HCT116 (cell line): ENCODE measurements at places on chromosomes 5 and 9. TPM values are rescaled to one million over a fixed set of nuclear protein-coding genes. Genes with fewer than 3 reads are reported as not detected.

DNA sequence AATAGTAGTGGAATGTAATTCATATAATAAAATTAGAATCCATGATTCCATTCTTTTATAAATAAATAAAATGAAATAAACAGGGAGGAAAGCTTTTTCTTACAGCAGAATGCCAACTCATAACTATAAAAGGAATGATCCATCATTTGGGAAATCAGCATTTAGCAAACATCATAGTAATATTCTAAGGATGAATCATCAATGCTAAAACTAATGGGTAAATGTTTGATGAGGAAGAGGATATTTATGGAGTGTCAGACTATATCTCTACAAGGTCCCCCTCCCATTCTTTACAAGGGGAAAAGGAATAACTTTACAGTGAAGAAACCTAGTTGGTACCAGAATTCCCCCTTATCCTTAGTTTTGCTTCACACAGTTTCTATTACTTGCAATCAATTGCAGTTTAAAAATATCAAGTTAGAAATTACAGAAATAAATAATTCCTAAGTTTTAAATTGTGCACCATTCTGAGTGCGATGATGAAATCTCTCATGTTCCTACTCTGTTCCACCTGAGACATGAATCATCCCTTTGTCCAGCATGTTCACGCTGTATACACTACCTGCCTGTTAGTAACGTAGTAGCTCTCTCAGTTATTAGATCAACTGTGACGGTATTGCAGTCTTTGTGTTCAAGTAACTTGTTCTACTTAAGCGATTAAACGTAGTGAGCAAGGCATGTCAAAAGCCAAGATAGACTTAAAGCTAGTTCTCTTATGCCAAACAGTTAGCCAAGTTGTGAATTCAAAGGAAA is 14.2 kb upstream of the JAKMIP2 start:
- no peaks in the 10 kb centered on the region for H3K36me3 ChIP-seq
- peaks cover 4% of the 10 kb centered on the region for H3K27me3 ChIP-seq
- no peak overlapping the region for H3K4me3 ChIP-seq

ENC1 gene
- 30.0 TPM for total RNA-seq

DNA sequence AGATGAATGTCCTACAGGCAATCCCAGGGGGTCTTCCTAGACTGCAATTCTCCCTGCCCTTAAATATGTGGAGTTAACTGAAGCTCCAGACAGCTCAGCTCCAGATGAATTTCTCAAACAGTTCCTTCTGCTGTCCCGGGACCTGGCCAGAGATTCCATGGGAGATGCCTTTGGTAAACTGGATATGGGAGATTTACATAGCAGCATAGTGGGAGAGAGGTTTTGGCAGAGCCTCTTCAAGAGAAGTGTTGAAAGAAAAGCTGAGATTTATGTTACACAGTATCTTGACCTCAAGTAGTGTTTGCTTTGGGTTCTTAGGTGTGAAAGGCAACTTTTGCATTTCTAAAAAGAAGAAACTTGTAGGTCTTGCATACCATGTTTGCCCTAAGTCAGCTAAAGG is 364.9 kb downstream of the ARRDC3 start:
- DNase-seq, result no peak
- H3K27me3 ChIP-seq, result no peaks in the 10 kb centered on the region
- H3K27ac ChIP-seq, result no peak overlapping the region
- no peaks in the 10 kb centered on the region for H3K4me1 ChIP-seq

GRCh38 chr5:147093138-147093537 is 141.7 kb upstream of the STK32A start:
- H3K27me3 ChIP-seq, result no peaks in the 10 kb centered on the region
- DNase-seq, result no peak
- no peaks in the 10 kb centered on the region for H3K36me3 ChIP-seq
- H3K4me1 ChIP-seq, result no peaks in the 10 kb centered on the region

DNA sequence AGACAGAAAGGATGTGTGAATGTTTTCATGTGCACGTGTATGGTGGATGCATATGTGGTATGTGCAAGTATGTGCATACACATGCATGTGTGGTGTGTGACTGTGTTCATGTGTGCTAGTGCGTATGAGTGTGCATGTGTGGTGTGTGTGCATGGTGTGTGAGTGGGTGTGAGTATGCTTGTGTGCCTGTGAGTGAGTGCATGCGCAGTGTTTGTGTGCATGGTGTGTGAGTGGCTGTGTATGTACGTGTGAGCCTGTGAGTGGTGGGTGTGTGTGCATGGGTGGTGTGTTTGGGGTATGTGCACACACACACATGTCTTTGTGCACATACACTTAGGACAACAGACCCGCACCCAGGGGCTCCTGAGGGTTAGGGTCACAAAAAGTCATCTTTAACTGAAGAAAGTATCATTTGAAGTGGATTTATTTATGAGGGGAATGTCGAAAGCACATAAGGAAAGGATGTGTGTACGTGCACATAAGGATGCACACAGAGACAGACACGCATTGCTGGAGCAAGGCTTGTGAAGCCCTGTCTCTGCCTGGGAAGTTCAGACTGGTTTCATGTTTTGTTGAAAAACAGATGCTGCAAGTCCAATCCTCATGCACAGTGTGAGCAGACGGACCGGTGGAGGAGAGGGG is 237.0 kb downstream of the SYK start:
- no peaks in the 10 kb centered on the region for H3K36me3 ChIP-seq
- no peaks in the 10 kb centered on the region for H3K27me3 ChIP-seq
- peak overlapping the region; percentile 73 for H3K27ac ChIP-seq
- H3K4me3 ChIP-seq, result peak overlapping the region; percentile 29; the same call in 1 of the 2 replicates
- peaks cover 29% of the 10 kb centered on the region for H3K4me1 ChIP-seq

DNA sequence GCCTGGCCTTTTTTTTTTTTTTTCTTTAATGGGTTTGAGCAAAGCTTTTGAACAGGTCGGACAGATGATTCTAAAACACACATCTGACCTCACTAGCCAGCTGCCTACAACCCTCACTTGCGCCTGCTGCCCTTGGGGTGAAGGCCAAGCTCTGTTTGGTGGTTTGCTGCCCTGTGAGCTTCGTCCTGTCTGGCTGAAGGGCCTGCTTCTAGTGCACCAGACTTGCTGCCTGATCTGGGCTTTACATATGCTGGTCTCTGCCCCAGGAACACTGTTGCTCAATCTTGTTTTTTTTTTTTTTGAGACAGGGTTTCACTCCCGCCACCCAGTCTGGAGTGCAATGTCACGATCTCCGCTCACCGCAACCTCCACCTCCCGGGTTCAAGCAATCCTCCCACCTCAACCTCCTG is 16.4 kb upstream of the DOLPP1 start:
- no peak overlapping the region for H3K4me3 ChIP-seq
- no peaks in the 10 kb centered on the region for H3K27me3 ChIP-seq
- no peak overlapping the region for H3K27ac ChIP-seq
- no peak for DNase-seq
- 0 out of 2 replicates have a peak, but pooled peaks cover 4% of the 10 kb centered on the region for H3K36me3 ChIP-seq
- H3K4me1 ChIP-seq, result peaks cover 6% of the 10 kb centered on the region

DRD1 gene
- total RNA-seq, result 0.54 TPM

DNA sequence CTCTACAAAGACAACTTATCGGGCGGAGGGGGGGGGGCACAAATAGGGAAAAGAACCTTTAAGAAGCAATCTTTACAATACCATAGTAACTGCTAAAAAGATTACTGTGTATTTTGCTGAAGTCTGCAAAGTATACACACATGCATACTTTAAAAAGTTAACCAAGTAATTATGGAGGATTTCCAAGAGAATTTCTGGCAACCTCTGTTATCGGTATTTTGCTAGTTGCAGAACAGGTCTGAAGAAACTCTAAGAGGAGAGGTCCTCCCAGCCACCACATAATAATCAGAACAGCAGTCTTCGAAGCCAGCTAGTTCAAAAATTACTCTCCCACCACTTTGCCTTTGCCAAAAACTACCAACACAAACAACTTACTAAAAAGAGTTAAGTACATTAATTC is 56.1 kb downstream of the UBAP2 start:
- no peak overlapping the region for H3K4me3 ChIP-seq
- no peak for DNase-seq
- H3K36me3 ChIP-seq, result peaks cover 13% of the 10 kb centered on the region
- H3K4me1 ChIP-seq, result peaks cover 7% of the 10 kb centered on the region; the same call in 1 of the 2 replicates

BTNL9 gene
- 11.7 TPM for total RNA-seq

DNA sequence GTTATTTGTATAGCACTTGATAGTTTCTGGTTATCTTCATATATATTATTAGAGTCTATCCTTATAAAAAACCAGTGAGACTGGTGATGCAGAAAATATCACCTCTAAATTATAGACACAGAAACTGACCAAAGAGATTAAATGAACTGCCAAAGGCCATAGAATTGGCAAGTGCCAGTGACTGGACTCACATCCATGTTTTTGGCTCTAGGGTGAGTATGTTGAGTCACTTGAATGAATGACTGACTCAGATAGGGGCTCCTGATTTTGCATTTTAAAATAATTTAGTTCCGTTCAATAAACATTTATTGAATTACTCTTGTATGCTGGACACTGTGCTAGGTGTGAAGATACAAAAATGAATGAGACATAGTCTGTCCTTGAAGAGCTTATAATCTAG is 70.7 kb downstream of the NR2F1 start:
- H3K27me3 ChIP-seq, result no peaks in the 10 kb centered on the region
- DNase-seq, result no peak
- no peak overlapping the region for H3K4me3 ChIP-seq
- H3K36me3 ChIP-seq, result no peaks in the 10 kb centered on the region
- H3K27ac ChIP-seq, result no peak overlapping the region
- no peaks in the 10 kb centered on the region for H3K4me1 ChIP-seq

DNA sequence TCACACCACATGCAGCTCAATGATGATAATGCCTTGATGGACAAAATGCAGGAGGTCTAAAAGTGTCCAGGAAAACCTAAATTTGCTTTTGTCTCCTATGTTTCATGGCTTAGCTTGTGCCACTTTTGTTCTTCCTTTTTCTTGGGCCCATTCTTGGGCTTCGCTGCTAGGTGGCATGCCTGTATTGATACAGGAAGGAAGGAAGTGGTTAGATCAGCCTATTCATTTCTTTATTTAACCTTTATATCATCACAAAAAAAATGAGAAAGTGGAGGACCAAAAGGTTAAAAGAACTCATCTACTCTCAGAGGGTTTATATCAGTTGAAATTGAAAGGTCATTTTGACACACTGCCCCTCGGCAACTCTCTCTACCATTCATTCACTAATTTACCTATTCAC is 260.2 kb downstream of the ARHGAP26 start:
- H3K27me3 ChIP-seq, result no peaks in the 10 kb centered on the region; the same call in 1 of the 2 replicates
- peaks cover 28% of the 10 kb centered on the region for H3K4me1 ChIP-seq
- H3K4me3 ChIP-seq, result no peak overlapping the region
- no peaks in the 10 kb centered on the region for H3K36me3 ChIP-seq
- no peak overlapping the region for H3K27ac ChIP-seq
- DNase-seq, result no peak

RAD1 gene
- 24.8 TPM for total RNA-seq

DNA sequence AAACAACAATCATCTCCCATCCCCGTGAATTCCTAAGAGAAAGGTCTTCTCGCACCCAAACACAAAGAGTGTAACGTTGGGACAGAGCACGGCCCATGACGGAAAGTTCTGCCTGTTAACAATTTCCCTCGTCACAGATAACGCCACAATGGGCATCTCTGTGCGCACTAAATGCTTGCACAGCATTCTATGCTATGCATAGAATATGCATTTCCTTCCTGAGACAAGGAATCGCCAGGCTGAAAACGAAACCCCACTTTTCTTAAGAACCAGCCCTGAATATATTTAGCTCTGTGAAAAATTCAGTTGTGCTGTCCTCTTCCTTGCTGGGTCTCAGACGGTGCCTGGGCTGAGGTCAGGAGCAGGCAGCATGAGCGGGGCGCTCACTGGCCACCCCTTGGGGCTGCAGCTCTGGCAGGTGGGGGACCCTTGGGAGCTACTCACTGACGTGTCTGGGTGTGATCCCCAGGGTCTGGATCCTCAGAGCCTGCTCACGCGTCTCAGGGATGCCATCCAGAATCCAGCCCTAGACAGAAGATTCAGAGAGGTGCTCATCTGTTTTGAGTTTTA is 49.8 kb downstream of the AK8 start:
- no peaks in the 10 kb centered on the region for H3K4me1 ChIP-seq
- no peaks in the 10 kb centered on the region; the same call in 1 of the 2 replicates for H3K27me3 ChIP-seq
- no peak for DNase-seq
- H3K27ac ChIP-seq, result no peak overlapping the region

- H3K4me1 ChIP-seq, result peaks cover 6% of the 10 kb centered on the region; the same call in 1 of the 2 replicates
- H3K36me3 ChIP-seq, result no peaks in the 10 kb centered on the region
- no peak overlapping the region for H3K4me3 ChIP-seq
- H3K27ac ChIP-seq, result no peak overlapping the region
- DNase-seq, result no peak
Observed at GRCh38 chr5:119359737-119360413, 4.1 kb downstream of the TNFAIP8 start.

SAXO1 gene
- not detected for total RNA-seq

DNA sequence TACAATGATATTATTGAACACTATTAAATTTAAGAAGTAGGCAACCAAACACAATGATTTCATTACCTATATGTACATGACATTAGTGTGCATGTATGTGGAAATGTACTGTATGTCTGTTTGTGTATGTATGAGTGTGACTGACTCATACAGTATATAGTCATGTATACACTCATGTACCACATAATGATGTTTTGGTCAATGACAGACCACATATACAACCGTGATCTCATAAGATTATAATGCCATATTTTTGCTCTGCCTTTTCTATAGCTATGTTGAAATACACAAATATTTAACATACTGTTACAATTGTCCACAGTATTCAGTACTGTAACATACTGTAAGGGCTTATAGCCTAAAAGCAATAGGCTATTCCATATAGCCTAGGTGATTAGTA is 19.7 kb downstream of the SVEP1 start:
- no peaks in the 10 kb centered on the region for H3K4me1 ChIP-seq
- no peaks in the 10 kb centered on the region for H3K36me3 ChIP-seq
- no peak overlapping the region for H3K27ac ChIP-seq

DNA sequence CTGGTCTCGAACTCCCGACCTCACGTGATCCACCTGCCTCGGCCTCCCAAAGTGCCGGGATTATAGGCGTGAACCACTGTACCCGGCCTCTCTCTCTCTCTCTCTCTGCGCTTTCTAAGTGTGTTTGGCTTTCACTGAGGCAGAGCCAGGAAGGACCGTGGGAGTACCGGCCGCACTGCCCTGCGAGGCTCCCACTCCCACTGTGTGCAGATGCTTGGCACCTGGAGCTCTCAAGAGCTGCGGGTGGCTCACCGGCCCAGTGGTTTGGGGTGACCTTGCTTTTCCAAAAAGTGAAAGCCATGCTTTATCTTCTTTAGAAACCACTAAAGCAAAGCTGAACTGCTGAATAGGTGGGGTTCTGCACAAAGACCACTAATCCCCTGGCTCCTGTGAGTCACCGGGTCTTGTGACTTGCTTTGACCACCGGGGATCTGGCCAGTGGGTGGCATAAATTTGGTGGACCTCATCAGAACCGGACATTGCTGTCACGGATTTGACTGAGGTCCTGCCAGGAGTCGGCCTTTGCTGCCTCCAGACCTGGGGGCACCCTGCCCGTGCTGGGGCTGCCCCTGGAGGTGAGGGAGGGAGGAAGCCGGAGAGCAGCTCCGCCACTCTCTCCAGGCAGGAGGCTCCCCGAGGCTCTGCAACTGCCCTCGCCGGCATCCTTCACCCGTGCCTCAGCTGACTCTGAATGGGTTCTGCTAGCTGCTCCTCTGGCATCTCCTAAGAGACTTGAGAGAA is 228.9 kb downstream of the FANCC start:
- peaks cover 34% of the 10 kb centered on the region for H3K4me1 ChIP-seq
- DNase-seq, result no peak
- H3K4me3 ChIP-seq, result no peak overlapping the region
- H3K27me3 ChIP-seq, result no peaks in the 10 kb centered on the region

GRCh38 chr5:29779141-29779540 is 1414.3 kb upstream of the CDH6 start:
- H3K27me3 ChIP-seq, result no peaks in the 10 kb centered on the region
- DNase-seq, result no peak
- H3K4me1 ChIP-seq, result no peaks in the 10 kb centered on the region
- no peak overlapping the region for H3K27ac ChIP-seq
- H3K36me3 ChIP-seq, result no peaks in the 10 kb centered on the region
